ENCODE measurements at places on chromosomes 12 and 14.

DNA sequence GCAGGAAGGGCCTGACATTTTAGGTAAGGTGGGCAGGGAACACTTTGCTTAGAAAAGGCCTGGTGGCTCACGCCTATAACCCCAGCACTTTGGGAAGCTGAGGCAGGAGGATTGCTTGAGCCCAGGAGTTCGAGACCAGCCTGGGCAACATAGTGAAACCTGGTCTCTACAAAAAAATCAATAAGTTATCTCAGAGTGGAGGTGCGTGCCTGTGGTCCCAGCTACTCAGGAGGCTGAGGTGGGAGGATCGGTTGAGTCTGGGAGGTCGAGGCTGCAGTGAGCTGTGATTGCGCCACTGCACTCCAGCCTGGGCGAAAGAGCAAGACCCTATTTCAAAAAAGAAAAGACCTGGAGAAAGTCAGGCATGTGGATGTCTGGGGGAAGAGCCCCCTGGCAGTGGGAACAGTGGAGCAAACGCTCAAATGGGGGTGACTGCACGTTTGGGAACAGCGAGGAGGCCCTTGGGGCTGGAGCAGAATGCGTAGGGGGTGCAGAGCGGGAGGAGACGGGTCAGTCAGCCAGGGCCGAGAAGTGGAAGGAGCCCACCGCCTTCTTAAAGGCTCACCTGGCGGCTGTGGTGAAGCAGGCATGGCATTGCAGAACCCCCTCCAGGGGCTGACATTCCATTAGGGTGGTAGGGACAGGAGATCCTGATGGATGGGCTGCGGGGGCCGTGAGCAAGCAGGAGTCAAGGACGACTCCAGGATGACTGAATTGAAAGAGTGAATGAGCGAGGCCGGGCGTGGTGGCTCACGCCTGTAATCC lies 6.2 kb upstream of the KIF26A start:
- no peak for DNase-seq

GRCh38 chr14:33847066-33847465 lies 103.8 kb downstream of the EGLN3 start:
- no peak for DNase-seq

DNA sequence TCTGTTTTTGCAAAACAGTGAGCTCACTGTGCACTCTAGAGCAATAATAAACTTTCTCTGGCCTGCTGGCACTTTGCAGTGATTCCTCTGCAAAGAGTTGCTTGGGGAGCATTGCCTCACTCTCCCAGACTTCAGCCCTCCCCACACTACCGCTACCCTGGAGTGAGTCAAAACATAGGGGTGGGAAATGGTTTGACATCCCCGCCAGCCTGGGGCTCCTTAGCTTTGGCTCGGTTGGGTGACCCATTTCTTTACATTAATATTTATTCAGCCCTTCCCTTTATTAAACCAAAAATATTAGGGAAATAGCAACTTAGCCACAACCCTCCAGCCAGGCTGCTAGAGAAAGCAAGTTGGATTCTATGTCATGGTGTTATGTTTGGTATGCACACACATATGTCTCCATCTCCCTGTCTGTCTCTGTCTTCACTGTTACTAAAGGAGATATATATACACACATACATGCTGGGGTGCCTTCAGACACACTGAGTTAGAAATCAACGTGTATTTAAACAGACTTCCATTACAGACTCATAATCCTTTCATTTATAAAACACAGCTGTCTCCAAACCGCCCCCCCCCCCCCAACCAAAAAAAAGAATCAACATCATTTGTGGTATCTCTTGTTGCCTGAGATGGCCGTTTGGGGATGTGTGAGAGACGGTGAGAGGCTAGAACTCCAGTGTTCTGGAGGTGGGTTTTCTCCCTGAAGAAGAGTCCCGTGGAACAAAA lies 3.4 kb upstream of the IRF2BPL start:
- no peak for DNase-seq

DNA sequence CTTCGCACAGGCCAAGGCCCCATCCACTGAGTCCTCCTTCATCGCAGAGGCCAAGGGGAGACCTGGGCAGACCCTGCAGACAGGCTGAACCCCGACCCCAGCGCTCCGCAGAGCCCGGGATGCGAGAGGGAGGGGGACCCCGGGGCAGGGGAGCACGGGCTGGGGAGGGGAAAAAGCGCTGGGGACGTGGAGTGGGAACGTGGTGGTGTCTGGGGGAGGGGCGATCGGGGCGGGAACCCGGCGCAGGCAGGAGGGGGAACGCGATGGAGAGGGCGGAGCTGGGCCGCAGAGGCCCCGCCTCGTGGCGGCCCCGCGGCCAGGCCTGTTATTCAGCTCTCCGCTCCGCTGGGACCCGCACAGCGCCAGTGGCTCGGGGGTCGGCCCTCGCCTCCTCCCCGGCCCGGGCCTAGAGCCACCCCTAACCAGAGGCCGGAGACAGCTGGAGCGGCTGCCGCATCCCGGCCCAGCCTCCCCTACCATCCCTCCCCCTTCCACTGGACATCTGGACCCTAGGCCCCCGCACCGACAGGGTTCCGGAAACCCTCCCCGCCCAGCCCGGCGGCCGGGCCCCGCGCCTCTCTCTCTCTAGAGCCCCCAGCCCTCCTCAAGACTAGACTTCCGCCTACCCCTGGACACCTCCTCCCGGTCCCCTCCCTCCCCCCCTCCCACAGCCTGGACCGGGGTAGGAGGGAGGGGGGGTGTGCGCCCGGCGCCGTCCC lies at the start of gene ARHGEF25:
Gene ARHGEF25, plus strand, starts transcription at position 328 of the 719 bp plus-strand sequence. CDS start 460 bp downstream, outside the sequence.
- DNase-seq: no peak

GRCh38 chr14:52538623-52539022 lies 13.7 kb downstream of the TXNDC16 start:
- no peak for DNase-seq

GRCh38 chr12:117049295-117049694 lies 49.9 kb downstream of the TESC start:
- DNase-seq: no peak

DNA sequence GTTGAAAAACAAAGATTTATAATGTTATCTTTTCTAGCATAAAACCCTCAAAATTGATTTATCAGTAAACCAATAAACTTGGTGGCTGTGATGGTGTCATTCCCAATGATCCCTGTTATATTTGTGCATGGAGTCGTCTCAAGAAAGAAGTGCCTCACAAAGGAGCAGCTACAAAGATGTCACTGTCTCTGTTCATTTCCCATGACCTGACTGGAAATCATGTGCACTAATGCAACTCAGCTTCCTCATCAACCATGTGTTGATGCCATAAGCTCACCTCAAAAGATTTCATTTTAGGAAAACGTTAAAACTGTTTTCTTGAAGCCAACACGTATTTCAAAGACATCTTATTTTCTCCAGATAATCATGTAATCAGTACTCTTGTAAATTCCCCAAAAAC lies 28.8 kb downstream of the CLEC1A start:
- DNase-seq: no peak

- DNase-seq: no peak
These were observed 49.9 kb downstream of the FOXA1 start for GRCh38 chr14:37545174-37545573.

- DNase-seq: no peak
These were observed 58.0 kb upstream of the TSPAN9 start for GRCh38 chr12:3019005-3019680.

- no peak for DNase-seq
These were observed 56.6 kb downstream of the GALNT4 start for GRCh38 chr12:89468017-89468416.

- no peak for DNase-seq
These were observed 992 bp downstream of the DNAH10 start for GRCh38 chr12:123763093-123763492.

- no peak for DNase-seq
These were observed 26.9 kb upstream of the PTGDR start for GRCh38 chr14:52240623-52241022.

DNA sequence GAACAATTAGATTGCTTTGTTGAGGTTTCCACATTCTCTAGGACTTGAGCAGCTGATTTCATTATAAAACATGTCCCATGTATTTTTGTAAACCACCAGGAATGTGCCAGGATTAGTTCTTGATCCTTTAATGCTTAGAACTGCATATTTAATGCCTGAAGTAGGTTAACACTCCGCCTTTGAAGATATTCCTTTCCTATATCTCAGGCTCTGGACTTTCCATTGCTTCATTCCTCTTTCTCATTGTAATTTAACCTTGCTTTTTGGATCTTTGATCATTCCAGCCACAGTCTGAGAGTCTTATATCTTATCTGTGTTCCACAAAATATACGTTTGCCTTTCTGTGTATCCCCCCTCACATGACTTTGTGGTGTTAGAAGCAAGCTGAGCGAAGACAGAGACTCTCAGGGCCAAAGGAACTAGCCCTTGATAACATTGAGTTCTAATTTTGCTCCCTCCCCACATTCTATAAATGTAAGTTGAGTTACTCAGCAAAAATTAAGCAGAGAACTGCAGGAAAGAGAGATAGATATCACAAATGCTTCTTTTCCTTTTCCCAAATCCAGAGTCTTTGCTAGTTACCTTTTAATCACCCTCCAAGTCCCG lies 2.4 kb upstream of the CLEC1B start:
- no peak for DNase-seq

GRCh38 chr14:89489761-89490437 lies 72.9 kb upstream of the FOXN3 start:
- no peak for DNase-seq

DNA sequence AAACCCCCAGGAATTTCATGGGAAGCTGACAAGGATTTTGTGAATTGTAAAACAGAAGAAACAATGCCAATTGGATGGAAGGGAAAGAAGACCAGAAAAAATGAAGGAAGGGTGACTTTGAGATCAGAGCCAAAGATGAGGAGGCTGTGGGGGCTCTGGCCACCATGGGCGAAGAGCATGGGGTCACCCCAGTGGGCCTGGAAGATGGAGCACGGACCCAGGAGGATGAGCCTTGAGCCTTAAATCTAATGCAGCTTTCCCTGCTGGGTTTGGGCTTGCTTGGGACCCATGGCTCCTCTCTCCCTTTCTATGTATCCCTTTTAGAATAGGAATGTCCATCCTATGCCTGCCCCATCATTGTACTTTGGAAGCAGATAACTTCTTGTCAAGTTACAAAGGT lies 322.2 kb downstream of the TMEM121 start:
- DNase-seq: no peak

DNA sequence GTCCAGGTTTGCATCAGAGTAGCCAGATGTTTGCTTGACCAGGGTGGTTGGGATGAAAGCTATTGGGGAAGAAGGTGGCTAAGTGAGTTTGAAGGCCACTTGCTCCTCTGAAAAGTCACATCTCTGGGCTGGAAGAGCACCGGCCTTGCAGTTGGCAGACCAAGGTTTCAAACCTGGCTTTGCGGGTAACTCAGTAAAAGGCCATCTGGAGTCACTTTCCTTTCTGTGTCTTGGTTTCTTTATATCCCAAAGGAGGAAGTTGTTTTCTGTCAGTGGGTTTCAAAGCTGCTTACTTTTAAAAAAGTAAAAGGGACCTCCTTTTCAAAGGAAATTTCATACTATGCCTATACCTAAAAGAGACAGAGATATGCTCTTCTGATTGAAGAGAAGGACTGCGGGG lies 26.2 kb upstream of the CMA1 start:
- DNase-seq: no peak

DNA sequence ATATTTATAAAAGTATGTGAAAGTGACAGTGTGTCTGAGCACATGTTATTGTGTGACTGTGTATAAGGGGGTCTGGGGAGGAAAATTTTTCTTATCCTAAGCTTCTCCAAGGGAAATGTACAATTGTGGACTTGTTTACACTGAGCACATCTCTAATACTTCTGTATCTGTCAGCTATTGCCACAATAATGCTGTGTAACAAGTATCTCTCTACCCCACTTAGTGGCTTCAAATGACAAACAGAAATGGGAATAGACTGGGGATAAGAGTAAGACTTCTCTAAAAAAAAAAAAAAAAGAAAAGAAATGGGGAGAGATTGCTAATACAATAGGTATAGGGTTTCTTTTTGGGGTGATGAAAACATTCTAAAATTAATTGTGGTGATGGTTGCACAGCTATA lies 44.3 kb upstream of the CCDC63 start:
- no peak for DNase-seq

- DNase-seq: no peak
These were observed 44.3 kb upstream of the STRN3 start for GRCh38 chr14:31070431-31070830.

DNA sequence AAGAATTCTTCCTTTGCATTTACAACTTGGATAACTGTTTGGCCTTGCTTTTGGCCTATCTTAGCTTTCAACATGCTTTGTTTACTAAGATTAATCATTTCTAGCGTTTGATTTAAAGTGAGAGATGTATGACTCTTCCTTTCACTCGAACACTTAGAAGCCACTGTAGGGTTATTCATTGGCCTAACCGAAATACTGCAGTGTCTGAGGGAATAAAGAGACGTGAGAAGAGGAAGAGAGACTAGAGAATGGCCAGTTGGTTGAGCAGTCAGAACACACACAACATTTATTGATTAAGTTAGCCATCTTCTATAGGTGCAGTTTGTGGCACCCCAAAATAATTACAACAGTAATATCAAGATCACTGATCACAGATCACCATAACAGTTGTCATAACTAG lies 62.3 kb upstream of the CCDC175 start:
- no peak for DNase-seq

GRCh38 chr14:91770185-91770584 lies 38.3 kb upstream of the CATSPERB start:
- DNase-seq: no peak

DNA sequence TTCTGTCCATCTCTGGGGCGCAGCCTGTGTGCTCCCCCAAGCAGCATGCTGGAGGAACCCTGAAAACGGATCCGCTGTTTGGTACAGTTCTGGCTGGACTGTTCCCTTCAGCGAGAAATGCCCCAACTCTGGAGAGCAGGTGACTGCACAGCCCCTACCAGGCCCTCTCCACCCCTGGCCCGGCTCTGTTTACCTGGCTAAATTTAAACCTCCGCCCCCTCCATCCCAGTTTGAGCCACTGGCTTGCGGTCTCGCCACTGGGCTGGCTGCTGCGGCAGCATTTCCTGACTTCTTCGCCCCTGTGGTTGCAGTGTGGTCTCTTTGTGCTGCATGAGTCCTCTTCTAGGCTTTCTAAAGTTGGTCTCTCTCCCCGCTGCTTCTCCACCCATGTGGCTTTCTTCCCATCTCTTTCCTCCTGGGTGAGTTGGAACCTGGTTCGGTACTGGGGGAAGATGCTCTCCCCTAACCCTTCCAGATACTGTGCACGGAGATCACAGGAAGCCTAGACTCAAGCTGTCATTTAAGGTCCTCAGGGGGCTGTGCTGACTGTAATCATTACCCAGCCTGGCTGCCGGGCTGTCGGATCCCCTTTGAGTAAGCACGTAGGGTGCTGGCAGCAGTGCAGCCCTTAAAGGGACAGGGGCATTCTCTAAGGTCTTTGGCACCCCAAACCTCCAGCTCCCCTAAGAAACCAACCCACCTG lies 60.6 kb downstream of the FBXL14 start:
- DNase-seq: no peak
